ENCODE measurements at places on chromosomes 5 and 9. TPM values are rescaled to one million over a fixed set of nuclear protein-coding genes. Genes with fewer than 3 reads are reported as not detected.

DNA sequence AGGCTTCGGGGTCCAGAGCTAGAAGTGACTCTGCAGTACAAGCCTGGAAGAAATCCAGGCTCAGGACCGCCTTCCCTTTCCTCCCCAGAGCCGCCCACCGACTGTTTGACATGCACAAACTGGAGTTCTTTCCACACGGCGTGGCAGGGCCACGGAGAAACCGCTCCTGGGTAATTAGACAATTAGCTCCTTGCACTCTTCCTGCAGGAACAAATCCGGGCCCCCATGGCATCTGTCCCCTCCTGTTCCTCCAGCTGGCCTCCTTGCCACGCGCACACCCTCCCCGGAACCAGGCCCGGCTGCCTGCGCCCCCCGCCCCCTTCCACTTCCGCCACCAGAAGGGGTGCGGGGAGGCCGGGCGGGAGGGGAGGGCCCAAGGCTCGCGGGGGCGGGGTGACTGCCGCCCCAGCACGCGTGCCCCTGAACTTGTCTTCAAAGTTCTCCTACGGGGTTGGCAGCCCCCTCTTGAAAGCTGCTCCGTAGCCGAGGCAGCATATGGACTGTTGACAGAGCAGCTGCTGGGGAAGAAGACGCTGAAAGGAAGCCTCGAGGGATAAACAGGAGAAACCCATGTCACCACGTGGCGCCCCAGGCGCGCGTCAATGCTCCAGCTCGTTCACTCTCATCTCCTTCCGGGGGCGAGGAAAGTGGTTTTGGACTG, 74.3 kb downstream of the SEC61B start:
- no peak for DNase-seq

- DNase-seq: no peak
These were observed 522.3 kb upstream of the ST8SIA4 start for GRCh38 chr5:101425339-101425859.

- DNase-seq: peak; percentile 92
These were observed 27.6 kb upstream of the CDKN2AIPNL start for GRCh38 chr5:134439210-134439654.

DNA sequence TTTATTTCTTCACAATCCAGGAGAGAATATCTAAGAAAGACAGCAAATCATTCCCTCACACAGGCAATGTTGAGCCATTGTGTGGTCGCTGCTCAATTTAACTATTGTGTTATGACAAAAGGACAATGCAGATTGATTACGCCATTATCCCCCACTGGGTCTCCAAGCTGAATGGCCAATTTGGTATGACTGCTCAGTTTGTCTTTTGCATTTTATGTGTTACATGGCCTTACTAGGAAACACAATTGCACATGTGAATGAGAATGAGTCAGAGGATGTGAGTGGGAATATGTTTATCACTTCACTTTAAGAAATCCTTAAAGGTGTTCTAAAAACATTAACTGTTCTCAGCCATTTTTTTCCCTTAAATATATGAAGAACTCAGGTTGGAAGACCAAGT, 108.3 kb downstream of the FAM174A start:
- no peak for DNase-seq

GRCh38 chr5:143011585-143011984, 241.4 kb downstream of the ARHGAP26 start:
- DNase-seq: no peak

GRCh38 chr5:177495243-177496060, 2.0 kb downstream of the PDLIM7 start:
- DNase-seq: peak; percentile 78

DNA sequence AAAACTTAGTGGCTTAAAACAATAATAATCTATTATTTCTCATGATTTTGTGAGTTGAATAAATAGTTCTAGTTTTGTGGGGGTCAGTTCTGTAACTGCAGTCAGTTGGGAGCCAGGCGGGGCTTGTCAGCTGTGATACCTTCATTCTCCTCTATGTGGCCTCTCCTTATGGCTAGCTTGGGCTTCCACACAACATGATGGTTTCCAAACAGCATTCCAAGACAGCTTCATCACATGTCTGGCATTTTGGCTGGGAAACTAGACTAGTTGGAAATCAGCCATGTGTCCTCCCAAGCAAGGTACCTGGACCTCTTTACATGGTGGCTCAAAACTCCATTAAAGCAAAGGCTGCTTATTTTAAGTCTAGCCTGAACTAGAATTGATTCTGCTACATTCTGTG, 61.4 kb upstream of the RANBP3L start:
- DNase-seq: peak; percentile 70

DNA sequence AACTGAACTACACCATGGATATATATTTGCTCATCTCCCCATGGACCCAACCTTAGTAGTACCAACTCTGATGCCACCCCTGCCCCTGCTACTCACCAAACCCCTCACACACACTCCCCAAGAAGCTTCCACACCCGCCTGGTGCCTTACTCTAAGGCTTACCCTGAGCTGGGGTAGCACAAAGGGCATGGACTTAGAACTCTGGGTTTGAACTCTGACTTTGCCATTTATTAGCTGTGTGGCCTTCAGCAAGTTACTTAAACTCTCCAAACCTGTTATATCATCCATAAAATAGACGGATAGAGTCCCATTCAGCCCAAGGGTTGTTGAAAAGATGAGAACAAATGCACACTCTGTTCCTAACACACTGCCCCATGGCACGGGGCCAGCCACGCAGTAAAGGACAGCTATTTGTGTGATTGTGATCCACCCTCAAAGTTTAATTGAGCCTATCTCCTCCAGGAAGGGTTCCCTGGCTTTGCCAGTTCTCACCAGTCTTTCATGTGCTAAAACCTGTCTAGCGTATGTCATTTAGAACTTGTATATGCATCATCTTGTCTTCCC, 111.0 kb downstream of the KLHL3 start:
- no peak for DNase-seq

- peak; percentile 41 for DNase-seq
These were observed 30.0 kb upstream of the TTLL11 start for GRCh38 chr9:122122903-122123632.

DNA sequence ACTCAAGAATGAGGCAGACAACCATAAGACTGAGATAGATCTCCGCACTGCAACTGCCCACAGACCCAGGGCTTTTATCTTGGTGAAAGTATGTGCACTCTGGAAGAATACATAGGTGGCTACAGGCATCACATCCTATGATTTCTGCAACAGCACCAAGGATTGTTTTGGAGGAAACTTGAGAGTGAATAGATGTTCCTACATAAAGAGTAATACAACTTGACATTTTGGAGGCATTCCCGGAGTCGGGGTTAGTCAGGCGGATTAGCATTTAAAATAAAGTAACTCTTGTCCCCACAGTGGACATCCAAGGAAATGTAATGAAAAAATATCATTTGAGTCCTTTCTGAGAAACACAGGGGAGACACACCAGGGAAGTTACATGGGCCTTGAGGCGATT, 26.7 kb downstream of the TMEM174 start:
- peak; percentile 8 for DNase-seq

GRCh38 chr9:134374301-134375010, 48.2 kb downstream of the RXRA start:
- no peak for DNase-seq

GRCh38 chr5:123527190-123527589, 15.2 kb downstream of the CSNK1G3 start:
- DNase-seq: no peak

DNA sequence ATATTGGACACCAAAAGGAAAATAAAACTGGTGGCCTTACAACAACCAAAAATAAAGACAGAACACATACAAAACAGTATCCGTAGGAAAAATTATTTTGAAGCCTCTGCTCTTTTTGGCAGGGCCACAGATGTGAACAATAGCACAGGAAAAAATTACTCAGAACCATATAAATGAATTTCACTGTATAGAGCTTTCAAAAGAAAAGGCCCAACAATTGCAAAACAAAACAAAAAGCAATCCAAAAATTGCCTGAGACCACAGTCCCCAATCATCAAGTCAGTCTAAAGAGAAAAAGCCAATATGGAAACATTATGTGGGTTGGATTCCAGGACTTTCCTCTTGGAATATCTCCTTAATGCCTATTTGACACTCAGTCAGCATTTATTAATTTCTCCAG, 243.8 kb downstream of the CEMIP2 start:
- no peak for DNase-seq

NSMF gene
- total RNA-seq: 26.8 TPM

INSL4 gene
- total RNA-seq: not detected

PTBP3 gene
- 36.6 TPM for total RNA-seq

KIF20A gene
- total RNA-seq: 36.4 TPM

LRRC8A gene
- total RNA-seq: 45.4 TPM

AFAP1L1 gene
- 6.4 TPM for total RNA-seq

Measured in HFFc6 (cell line).